Activated CD8-positive, alpha-beta memory T cell treated with anti-CD3 and anti-CD28 coated beads for 4 hours (primary cell): ENCODE measurements at places on chromosomes 4 and X.
A peak's percentile ranks its signal among the peaks of the same experiment; 100 is the strongest.

- DNase-seq: no peak
Measured at GRCh38 chr4:123421227-123421936, 24.8 kb downstream of the SPRY1 start.

- no peak for DNase-seq
Measured at GRCh38 chr4:39085891-39086290, 23.9 kb downstream of the KLHL5 start.

DNA sequence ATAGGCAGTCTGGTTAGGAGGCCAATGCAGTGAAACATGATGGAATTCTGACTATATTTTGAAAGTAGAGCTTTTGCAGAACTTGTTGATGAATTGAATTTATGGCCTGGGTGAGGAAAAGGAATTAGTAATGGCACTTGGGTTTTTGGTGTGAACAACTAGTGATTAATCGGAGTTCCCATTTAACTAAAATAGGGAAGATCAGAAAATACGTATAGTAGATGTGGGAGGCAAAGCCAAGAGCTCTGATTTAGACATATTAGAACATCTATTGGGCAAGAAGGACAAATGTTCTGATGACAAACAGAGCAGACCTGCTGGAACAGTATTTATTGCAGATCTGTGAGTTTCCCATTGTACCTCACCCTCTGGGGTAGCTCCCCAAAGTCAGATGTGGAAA lies 12.3 kb upstream of the NDP start:
- no peak for DNase-seq

DNA sequence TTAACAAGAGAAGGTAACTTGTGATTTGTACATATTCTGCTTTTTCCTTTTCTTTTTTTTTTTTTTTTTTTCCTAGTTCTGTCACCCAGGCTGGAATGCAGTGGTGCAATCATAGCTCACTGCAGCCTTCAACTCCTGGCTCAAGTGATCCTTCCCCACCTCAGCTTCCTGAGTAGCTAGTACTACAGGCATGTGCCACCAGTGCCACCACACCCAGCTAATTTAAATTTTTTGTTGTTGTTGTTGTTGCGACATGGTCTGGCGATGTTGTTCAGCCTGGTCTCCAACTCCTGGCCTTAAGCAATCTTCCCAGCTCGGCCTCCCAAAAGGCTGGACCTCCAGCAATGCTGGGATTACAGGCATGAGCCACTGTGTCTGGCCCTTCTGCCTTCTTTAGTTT lies 1.5 kb upstream of the TACR3 start:
- no peak for DNase-seq

DNA sequence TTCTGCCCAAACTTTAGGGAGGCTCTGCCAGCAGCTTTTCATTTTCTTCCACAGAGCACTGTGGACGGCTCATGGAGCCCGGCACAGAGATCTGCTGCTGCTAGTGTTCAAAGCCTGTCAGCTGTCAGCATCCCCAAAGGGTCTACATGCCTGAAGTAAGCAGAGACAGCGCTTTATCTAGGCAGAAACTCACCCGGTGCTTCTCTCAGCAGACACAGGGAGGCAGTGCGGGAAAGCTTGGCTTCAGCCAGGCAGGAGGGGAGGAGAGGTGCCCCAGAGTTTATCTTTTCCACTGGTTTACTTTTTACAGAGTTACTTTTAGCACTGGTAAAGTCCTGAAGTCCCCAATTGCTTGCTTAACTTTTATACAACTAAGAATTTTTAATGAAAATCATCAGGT lies 339.3 kb downstream of the NKX6-1 start:
- no peak for DNase-seq

DNA sequence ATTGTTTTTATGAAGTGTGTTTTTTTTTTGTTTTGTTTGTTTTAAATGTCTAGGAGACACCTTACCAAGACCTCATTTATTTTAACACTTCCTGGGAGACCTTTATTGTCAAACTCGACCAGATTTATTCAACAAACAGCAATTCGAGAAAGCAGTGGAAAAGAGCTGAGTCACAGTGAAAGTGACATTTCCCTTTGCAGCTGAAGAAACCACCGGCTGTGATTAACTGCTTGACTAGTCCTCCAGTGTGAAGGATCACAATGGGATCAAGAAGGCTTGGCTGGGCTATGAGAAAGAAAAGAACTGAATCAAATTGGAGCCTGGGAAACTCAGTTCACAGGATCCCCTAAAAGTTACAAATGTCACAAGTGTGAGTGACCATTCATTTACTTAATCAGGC lies 11.9 kb upstream of the ADH7 start:
- DNase-seq: no peak

GRCh38 chr4:184355111-184355604 lies 119.2 kb downstream of the IRF2 start:
- DNase-seq: no peak

DNA sequence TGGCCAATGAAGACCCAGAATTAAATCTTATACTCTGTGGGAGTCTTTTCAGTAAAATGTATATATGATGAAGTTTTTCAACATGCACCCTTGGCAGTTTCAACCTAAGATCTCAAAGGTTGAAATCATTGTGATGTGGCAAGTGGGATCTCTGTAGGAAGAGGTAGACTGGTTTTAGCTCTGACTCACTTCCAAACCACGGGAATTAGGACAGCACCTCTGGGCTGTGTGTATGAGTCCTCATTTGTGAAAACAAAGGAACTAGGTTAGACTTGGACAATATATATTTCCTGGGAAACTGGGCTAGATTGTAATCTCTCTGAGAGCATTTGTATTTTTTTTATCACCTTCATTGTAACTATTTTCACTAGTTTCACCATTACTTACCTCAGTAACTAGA lies 333.0 kb downstream of the ADGRL3 start:
- no peak for DNase-seq

DNA sequence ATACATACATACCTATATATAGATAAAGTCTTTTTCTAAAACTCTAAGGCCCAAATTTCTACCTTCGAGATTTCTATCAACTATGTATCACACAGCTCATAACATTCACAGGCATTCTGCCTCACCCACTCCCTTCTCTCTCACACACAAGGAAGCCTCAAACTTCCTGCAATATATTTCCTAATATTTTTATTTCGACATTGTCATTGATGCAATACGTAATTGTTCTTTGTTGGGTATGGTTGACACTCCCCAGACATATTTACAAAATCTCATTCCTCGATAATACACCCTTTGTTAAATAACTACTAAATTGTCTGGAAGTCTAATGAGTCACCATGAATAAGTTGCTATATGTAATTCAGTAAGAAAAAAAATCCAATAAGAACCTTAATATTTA lies 143.5 kb downstream of the HNRNPD start:
- no peak for DNase-seq

GRCh38 chrX:119690921-119691716 lies 1.8 kb downstream of the SEPTIN6 start:
- DNase-seq: peak; percentile 35

DNA sequence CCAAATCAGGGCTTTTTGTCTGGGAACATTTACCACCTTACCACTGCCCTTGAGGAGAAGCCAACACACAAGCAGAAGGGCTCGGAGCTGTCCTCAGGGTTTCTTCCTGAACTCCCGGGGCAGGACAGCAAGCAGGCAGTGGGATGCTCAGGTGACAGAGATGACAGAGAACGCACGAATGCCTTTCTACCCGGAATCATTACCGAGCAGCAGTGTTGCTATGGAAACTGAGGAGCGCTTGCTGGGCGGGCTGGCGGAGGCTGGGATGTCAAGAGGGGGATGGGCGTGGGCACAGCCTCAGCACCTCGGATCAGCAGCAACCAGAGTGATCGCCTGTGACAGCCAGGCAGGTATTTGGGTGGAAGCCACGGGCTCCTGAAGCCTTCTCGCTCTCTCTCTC lies 17.8 kb downstream of the SSR4 start:
- no peak for DNase-seq

- no peak for DNase-seq
Measured at GRCh38 chrX:130267956-130268448, 697 bp downstream of the ZNF280C start.
